Left renal cortex interstitium (tissue), 4 donors: ENCODE measurements at places on chromosomes 2 and 18. TPM values are rescaled to one million over a fixed set of nuclear protein-coding genes. Genes with fewer than 3 reads are reported as not detected.

- no peak for DNase-seq
Observed at GRCh38 chr18:54558609-54559585, 32.1 kb upstream of the DYNAP start.

- DNase-seq, result no peak
Observed at GRCh38 chr18:12327510-12328178, 19.6 kb downstream of the TUBB6 start.

GRCh38 chr2:40113272-40113968 is 334.4 kb upstream of the THUMPD2 start:
- DNase-seq, result no peak

DNA sequence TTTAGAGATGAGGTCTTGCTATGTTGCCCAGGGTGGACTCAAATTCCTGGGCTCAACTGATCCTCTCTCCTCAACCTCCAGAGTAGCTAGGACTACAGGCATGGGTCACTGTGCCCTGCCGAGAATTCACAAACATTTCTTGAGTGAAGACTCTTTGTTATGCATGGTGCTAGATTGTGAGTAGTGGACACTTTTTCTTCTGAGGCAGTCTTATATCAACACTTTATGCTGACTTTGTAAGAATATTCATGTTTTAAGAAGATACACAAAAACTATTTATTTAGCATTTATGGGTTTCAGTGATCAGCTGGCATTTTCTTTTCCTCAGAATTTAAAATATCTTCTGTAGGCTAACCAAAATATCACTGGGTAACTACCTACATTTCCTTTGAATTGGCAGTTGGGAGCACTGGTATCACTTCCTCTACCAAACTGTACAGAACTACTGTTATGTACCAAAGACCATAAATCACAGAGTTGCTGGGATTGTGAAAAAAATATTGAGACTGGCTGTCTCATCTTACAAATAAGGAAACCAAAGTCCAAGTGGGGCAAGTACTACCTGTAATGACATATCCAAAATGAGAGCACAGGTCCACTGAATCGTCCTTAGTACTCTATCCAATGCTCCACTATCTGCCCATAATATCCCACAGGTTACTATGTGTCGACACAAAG is 34.0 kb downstream of the DOCK10 start:
- DNase-seq, result no peak

DNA sequence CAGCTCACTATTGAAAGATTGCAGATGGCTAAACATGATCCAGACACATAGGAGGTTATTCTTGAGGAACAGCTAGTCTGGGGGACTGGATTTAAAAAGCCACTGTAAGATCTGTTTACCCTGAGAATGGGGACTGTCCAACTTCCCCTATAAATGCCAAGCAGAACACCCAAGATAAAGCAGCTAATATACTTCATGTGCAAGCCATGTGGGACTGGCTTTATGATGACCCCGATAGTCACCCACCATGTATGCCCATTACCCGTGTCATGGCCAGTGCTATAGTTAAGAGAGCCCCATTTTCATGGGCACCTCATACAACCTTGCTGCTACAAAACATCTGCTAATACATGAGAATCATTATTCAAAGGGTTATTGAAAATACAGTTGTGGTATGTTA is 16.0 kb downstream of the YPEL5 start:
- no peak for DNase-seq

DNA sequence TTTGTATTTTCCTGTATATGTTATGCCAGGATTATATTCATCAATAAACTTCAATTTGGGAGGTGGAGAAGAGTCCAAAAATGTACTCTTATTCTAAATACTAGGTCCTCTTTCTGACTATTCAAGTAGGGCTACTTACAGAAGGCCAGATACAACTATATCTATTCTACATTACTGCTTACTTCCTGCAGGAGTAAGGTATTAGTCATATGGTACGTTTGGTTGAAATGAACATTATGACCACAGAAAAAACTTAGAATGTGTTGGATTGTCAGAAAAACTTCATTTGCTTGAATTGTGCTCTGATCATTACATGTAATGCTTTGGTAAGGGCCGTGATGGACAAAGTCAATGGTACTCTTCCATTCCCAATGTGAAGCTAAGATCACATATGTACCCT is 35.0 kb downstream of the STAT4 start:
- DNase-seq, result no peak

DNA sequence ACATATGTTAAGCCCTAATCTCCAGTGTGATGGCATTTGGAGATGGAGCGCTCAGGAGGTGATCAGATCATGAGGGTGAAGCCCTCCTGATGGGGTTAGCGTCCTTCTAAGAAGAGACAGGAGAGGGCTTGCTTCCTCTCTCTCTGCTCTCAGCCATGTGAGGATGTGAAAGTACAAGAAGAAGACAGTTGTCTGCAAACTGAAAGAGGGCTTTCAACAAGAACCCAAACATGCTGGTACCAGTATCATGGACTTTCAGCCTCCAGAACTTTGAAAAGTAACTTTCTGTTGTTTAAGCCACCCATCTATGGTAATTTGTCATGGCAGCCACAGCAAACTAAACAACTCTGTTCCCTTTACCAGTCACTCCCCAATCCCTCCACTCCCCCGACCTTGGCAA is 47.4 kb downstream of the CACNB4 start:
- no peak for DNase-seq

- DNase-seq, result no peak
Observed at GRCh38 chr2:158269143-158269542, 167.5 kb downstream of the UPP2 start.

- no peak for DNase-seq
Observed at GRCh38 chr2:25557179-25558036, 116.0 kb downstream of the DTNB start.

DNA sequence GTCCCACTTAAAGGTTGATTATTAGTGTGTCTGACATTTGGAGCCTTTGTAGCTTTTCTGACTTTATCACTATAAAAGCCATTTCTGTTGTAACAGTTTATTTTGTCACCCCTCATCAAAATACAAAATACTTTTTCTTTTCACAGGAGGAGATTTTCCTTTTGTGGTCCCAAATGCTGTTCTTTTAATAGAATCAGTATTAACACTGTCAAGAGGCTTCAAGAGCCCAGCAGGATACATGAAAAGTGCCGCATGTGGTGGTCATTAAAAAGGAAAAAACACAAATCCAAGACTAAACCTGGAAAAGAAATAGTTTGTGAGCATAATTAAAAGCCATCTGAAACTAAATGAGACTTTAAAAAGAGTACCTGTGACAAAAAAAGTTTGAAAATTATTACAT is 515.7 kb downstream of the DCDC2C start:
- no peak for DNase-seq

- DNase-seq, result peak; percentile 43
Observed at GRCh38 chr2:22355816-22356433, 1029.1 kb upstream of the KLHL29 start.

GRCh38 chr2:28351621-28352020 is 41.0 kb upstream of the FOSL2 start:
- DNase-seq, result no peak

- DNase-seq, result no peak
Observed at GRCh38 chr2:241540401-241540770, 18.2 kb upstream of the BOK start.

DNA sequence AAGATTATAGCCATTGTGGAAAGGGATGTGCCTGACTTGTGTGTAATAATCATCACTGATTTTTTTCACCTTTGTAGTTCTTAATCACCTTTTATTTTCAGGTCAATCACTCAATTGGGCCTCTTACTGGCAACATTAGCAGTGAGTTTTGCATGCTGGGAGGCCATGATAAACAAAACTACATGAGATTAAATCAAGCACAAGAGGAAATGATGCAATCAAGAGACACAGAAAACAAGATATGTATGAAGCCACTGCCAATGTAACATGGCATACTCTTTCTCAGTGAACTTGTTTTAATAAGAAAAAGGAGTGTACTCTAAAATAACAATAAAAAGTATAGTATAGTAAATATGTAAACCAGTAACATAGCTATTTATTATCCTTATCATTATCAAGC is 69.9 kb upstream of the FSIP2 start:
- no peak for DNase-seq

- DNase-seq, result no peak
Observed at GRCh38 chr2:225326969-225327368, 72.5 kb upstream of the NYAP2 start.

GRCh38 chr2:150640039-150640438 is 152.6 kb upstream of the RND3 start:
- no peak for DNase-seq

DNA sequence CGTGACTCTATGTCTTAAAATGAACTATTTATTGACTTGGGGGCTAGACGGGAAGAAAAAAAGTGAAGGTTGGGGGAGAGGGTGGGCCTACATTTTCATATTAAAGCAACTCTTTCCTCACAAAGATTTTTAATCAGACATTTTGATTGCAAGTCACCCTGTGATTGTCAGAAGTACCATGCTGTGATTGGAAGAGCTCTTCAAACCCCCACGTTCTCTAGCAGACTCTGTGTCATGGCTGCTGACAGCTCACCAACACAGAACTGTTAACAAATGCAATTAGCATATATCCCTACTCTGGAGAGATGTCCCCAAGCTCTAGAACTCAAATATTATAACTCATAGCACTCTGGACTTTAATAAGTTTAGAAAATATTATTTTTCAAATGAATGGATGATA is 428.4 kb upstream of the DCC start:
- DNase-seq, result no peak

DNA sequence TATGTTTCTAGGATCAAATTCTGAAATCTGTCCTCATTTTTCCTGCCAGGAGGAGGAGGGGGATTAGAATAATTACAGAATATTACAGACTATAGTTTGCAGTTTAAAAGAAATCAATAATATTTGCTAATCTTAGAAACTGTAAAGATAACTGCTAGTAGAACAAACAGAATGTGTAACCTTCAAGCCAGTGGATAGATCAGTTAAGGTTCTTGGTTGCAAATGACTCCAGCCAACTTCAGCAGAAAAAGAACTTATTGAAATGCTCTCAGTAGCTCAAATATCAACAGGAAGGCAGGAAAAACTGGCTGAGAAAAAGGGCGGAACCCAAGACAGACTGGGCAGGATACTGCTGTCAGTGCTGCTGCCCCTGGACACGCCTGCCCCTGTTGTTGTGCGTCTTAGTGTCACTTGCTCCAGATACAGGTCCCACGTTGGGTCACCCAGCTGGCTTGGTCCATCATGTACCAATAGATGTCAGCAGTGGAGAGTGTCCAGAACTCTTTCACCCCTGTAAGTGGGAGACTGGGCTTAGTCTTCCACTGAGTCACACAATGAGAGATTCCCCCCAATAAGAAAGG is 10.2 kb downstream of the NMUR1 start:
- DNase-seq, result no peak

DNA sequence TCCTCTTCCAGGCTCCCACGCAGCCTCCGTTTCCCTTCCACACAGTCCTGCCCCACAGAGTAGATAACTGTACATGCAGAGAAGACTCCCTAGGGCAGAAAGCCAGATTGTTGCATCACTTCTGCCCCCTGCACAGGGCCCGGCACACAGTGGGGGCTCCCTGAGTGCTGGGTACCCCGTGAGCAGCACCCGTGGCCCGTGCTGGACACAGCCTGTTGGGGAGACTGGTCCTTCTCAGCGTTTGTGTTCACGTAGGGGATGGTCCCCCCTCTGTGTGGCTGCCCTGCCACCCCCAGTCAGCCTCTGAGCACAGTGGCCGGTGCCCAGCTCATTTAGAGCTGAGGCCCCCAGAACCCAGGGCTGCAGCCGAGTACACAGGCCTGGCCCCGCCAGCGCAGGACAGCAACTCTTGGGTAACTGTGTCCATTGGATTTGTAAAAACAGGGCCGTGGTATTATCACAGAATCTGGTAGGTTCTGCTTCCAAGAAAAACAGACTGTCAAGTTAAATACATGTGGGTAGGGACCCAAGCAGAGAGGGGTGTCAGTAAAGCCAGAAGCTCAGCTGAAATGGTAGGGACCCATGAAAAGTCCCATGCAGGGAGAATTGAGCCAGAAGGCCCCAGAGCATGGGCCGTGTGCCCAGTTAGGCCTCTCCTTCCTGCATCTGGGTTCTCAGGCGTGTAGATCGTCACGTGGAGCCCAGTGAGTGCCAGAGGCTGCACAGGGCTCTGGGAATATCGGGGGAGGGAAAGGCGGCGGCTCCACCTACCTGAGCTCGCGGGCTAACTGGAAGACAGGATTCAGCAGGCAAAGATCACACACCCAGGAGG is 257.3 kb downstream of the ATAD2B start:
- no peak for DNase-seq

- no peak for DNase-seq
Observed at GRCh38 chr2:8511868-8512612, 169.8 kb upstream of the ID2 start.

DNA sequence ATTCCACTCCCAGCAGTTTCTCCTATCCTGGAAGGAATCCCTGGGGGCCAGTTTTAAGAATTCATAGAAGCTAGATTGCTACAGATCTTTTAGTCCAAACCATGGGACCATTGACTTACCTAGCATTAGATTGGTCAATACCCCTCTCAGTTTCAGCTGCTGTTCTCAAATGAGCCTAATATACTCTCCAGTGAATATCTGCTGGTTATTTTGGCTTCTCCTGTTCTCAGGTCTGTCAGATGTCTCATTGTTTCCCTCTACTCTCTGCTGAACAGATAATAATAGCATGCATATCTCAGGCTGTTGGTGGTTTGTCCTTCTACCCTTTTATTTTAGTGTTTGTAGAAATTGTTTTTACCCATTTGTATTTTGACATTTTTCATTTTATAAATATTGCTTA is 99.5 kb downstream of the FHOD3 start:
- no peak for DNase-seq

DNA sequence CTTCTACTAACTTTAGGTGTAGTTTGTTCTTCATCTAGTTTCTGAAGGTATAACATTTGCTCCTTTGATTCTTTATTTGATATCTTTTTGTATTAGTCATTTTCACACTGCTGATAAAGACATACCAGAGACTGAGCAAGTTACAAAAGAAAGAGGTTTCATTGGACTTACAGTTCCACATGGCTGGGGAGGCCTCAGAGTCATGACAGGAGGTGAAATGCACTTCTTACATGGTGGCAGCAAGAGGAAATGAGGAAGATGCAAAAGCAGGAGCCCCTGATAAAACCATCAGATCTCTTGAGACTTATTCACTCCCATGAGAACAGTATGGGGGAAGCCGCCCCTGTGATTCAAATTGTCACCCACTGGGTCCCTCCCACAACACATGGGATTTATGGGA is 544.4 kb upstream of the DSEL start:
- no peak for DNase-seq

DNA sequence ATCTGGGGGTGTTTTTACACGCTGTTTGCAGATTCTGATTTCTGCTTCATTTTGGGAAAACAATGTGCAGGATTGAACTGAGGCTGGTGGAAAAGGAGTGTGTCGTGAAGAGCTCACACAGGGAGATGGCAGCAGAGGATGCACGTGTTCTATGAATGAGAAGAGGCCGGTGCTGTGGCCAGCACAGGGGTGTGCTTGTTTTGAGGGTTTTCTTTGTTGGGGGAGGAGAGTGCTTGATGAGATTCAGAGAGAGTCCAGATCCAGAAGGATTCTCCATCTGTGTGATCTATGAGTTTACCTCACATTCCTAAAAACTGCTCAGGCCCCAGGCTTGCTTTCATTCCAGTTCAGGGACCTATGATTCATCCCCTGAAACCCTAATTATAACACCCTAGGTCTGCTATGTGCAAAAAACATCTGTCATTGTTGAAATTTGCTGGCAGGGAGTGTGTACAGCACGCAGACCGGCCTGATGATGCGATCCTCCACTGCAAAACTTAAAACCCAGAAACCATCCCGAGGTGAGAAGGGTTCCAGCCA is 12.1 kb downstream of the TGFA start:
- DNase-seq, result no peak

- no peak for DNase-seq
Observed at GRCh38 chr2:192127434-192127833, 67.3 kb downstream of the TMEFF2 start.

FAM168B gene
- polyA plus RNA-seq, result 128 TPM

LYPD6 gene
- polyA plus RNA-seq, result 15.9 TPM

TMEM37 gene
- 57.3 TPM for polyA plus RNA-seq

TUBA3E gene
- polyA plus RNA-seq, result 0.11 TPM

TMEM247 gene
- not detected for polyA plus RNA-seq

NEU2 gene
- not detected for polyA plus RNA-seq
